Motor neuron (in vitro differentiated cells): ENCODE measurements at places on chromosomes 11 and 22. TPM values are rescaled to one million over a fixed set of nuclear protein-coding genes. Genes with fewer than 3 reads are reported as not detected.

- no peak for ATAC-seq
Observed at GRCh38 chr11:28123151-28123581, 15.0 kb downstream of the METTL15 start.

DNA sequence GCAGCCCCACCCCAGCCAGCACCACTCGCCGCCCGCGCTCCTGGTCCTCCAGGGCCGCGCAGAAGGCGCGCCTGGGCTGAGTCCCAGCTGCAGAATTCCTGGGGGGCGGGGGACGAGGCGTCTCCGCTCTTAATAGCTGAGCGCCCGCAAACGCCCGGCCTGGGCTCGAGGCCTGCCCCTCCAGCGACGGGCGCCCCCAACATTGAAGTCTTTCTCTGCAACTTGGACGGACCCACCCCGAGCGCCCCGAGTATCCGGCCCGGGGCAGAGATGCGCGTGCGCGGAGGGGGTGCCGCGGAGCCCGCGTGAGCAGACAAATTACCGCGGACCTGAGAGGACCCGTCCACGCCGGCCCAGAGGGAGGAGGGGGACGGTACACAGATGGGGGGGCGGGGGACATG is 6.7 kb upstream of the SYT7 start:
- peak; percentile 78 for ATAC-seq

- ATAC-seq = no peak
Observed at GRCh38 chr11:110989428-110990133, 255.9 kb upstream of the POU2AF2 start.

- no peak for ATAC-seq
Observed at GRCh38 chr11:9273376-9274336, 8.5 kb upstream of the DENND5A start.

PRG3 gene
- total RNA-seq = not detected in 2 replicates

DNA sequence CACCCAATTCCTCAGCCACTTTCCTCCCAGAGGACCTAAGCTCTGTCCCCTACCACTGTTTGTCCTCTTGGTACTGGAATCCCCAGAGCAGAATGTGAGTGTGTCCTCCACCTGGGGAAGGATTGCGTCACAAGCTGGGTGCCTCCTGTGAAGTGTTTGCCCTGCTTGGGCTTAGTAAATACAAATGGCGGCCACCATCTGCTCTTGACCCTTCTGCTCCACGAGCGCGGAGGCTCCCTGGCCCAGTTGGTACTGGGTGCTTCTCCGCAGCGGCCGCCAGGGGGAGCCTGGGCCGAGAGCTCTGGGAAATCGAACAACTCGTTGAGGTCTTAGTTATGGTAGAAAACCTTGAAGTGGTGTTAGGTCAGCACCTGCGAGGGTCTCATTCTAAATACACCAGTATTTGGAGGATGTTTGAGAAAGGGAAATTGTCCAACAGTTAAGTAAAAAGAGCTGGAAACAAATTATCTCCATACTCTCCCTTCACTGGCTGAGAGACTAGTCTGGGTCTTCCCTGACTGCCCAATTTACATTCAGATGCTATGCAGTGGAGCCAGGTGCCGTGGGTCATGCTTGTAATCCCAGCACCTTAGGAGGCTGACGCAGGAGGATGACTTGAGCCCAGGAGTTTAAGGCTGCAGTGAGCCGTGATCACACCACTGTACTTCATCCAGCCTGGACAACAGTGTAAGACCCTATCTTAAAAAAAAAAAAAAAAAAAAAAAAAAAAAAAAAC is 74.6 kb upstream of the TEAD1 start:
- no peak for ATAC-seq

DNA sequence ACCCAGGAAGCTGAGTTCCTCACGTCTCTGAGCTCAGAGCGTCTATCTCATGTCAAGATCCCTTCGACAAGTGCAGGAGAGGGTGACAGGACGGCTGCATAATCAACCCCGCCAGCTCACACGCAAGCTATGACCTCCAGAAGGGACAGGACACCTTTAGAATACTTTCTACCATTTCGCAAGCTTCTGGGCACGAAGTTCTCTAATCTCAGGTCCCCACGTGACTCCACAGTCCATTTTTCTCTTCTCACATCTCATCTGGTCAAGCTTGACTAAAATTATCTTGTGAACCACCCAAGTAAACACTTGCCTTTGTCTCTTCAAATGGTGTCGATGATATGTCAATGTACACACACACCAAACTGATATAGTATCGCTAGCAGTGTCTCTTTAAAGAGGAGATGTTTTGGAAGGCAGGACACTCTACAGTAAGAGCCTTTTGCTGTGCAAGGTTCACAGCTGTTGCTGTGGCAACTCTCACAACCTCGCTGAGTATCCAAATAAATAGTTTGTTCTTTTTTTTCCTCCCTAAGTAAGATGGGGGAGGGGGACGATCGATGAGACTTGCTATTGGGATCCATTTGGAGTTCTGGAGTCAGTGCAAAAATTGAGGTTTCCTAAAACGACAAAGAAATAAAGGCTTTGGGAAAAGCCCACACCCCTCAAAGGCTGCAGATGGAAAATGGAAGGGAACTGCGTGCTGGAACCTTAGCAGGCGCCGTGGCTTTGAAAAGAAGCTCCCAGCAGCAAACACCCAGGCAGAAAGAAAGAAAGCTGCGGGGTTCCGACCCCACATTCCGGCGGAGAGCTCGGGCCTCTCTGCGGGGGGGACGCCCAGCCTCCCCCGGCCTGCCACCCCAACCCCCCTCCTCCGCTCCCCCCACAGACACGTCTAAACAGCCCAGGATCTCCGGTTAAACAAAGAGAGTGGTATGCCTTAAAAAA is 215.4 kb upstream of the UBASH3B start:
- ATAC-seq = peak; percentile 77

DNA sequence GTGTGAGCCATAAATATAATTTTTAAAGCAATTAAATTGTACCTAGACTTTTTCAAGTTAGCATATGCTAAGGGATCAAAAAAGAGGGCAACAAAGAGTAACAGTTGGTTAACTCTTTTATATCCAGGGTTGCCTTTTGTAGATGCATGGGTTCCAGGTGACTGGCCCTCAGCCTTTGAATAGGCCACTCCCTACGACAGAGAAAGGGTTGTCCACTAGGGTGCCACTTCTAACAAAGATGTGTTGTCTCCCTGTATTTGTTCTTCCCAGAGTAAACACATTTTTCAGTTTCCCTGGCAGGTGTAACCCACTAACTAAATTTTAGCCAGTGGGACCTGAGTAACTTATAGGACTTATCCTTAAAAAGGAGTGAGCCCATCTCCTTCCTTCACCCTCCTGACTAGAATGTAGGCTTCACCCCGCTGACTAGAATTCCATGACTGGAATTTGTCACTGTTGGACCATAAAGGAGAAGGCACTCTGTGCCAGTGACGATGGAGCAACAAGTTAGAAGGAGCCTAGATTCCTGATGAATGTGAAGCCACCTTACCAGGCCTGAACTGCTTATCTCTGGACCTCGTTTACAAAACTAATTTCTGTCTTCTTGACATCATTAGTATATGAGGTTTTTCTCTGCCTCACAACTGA is 16.6 kb downstream of the TUG1 start:
- ATAC-seq = no peak

- ATAC-seq = no peak
Observed at GRCh38 chr22:47054231-47055072, 292.0 kb downstream of the TBC1D22A start.

IL17REL gene
- total RNA-seq = 0.73 TPM in 1 of 2 replicates, not detected in the other
